ENCODE measurements at places on chromosomes 1 and 21. TPM values are rescaled to one million over a fixed set of nuclear protein-coding genes. Genes with fewer than 3 reads are reported as not detected.

DNA sequence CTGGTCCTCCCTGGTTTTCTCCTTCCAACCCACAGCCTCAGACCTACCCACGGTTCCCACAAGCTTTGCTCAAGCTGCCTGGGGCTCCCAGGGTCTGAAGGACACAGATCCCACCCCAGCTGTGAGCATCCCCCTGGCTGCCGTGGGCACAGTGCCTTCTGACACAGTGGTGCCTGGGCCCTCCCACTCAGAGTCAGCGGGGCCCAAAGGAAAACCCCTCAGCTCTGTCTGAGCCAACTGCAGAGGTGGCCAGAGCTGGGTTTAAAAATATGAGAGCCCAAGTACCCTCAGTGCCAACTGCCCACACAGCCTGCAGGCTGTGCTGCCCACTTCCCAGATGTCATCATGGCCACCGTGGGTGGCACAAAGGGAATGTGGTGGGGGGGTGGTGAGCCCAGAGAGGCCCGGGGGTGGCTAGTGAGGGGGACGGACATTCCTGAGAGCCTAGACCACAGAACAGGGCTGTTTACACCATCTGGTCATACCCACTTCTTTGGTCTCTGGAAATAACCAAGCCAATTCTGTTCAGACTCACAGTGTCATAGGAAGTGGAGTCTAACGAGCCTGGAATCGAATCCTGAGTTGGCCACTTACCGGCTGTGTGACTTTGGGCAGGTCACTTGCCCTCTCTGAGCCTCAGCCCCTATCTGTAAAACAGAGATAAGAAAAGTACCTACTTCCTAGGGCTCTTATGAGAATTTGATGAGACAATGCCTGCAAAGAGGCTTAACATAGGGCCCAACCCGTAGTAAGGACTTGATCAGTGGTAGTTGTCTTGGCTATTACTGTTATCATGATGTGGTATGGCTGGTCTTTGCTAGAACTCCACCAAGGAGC is 85.5 kb downstream of the CAMK2N1 start:
- no peak overlapping the region for H3K27ac ChIP-seq
- H3K36me3 ChIP-seq, result no peaks in the 10 kb centered on the region
- H3K4me3 ChIP-seq, result no peak overlapping the region
- no peaks in the 10 kb centered on the region for H3K4me1 ChIP-seq

The PHTF1 gene
- 26.7 TPM for total RNA-seq

- H3K4me3 ChIP-seq, result no peak overlapping the region
- peaks cover 17% of the 10 kb centered on the region for H3K4me1 ChIP-seq
- no peak overlapping the region for H3K27ac ChIP-seq
- no peaks in the 10 kb centered on the region for H3K27me3 ChIP-seq
- no peaks in the 10 kb centered on the region for H3K36me3 ChIP-seq
Observed at GRCh38 chr1:152020849-152021248, 16.0 kb downstream of the S100A11 start.

- H3K36me3 ChIP-seq, result peaks cover 6% of the 10 kb centered on the region
- no peak overlapping the region for H3K27ac ChIP-seq
- DNase-seq, result no peak
- H3K4me3 ChIP-seq, result no peak overlapping the region
Observed at GRCh38 chr21:41980561-41980960, 26.7 kb upstream of the C2CD2 start.

GRCh38 chr1:32184650-32185049 is 5.2 kb downstream of the TXLNA start:
- DNase-seq, result no peak
- no peak overlapping the region for H3K4me3 ChIP-seq
- peaks cover 35% of the 10 kb centered on the region for H3K36me3 ChIP-seq
- no peak overlapping the region for H3K27ac ChIP-seq
- H3K4me1 ChIP-seq, result peaks cover 29% of the 10 kb centered on the region
- H3K27me3 ChIP-seq, result no peaks in the 10 kb centered on the region

DNA sequence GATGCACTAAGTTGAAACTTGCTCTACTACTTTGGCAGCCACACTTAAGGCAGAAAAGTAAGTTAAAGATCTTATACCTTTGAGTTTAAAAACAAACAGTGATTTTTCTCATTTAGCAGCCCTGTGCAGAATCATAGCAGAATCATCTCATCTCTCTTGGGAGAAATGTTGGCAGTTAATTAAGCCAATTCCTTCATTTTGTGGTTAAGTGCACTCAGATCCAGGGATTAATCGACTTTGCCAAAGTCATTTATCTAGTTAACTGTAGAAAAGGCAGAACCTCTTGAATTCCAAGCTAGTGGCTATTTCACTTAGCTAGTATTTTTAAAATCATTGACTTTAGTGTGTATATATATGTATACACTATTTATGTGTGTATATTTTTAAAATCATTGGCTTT is 125.0 kb downstream of the GPR52 start:
- no peak for DNase-seq
- no peaks in the 10 kb centered on the region for H3K4me1 ChIP-seq
- H3K27ac ChIP-seq, result no peak overlapping the region
- peaks cover 5% of the 10 kb centered on the region for H3K36me3 ChIP-seq

The FHAD1 gene
- total RNA-seq, result 1.0 TPM

- no peaks in the 10 kb centered on the region for H3K36me3 ChIP-seq
- H3K27me3 ChIP-seq, result no peaks in the 10 kb centered on the region
- H3K27ac ChIP-seq, result peak overlapping the region; percentile 1
- peaks cover 12% of the 10 kb centered on the region for H3K4me1 ChIP-seq
- H3K4me3 ChIP-seq, result no peak overlapping the region
Observed at GRCh38 chr1:172960454-172961208, 90.1 kb downstream of the TNFSF18 start.
